LNCaP clone FGC (cell line): ENCODE measurements at places on chromosomes 3 and 15.
A peak's percentile ranks its signal among the peaks of the same experiment; 100 is the strongest.

- no peak for DNase-seq
Observed at GRCh38 chr15:50355619-50355905, 564 bp upstream of the GABPB1 start.

GRCh38 chr3:152350776-152351175 is 82.0 kb downstream of the MBNL1 start:
- DNase-seq = no peak

DNA sequence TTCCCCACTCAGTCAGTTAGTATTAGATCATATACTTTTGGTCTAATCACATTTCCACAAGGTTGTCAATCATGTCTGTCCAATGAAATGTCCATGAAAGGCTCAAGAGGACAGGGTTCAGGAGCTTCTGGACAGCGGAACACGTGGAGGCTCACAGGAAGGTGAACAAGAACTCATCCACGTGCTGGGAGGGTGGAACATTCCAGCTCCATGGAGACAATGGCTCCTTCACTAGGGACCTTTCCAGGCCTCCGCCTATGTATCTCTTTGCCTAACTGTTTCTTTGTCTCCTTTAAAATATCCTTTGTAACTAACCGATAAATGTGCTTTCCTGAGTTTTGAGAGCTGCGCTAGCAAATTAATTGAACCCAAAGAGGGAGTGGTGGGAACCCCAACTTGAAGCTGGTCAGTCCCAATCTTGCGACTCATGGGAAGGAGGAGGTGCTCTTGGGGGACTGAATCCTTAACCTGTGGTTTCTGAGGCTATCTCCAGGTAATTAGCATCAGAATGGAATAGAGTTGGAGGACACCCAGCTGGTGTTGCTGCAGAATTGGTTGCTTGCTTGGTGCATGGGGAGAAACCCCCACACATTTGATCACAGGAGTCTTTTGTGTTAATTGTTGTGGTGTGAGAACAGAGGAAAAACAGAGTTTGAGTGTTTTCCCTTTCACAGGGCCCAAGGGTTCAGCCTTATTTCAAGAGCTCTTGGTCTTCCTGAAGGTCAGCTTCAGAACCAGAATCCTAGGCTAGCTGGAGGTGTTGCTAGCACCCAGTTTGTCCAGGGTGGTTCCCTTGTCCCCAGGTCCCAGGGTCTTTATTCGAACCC is 3.0 kb upstream of the TKT start:
- no peak for DNase-seq

- DNase-seq = no peak
Observed at GRCh38 chr3:50133283-50133615, 21.9 kb upstream of the SEMA3F start.

GRCh38 chr3:187064210-187065115 is 74.8 kb downstream of the RPL39L start:
- no peak for DNase-seq

DNA sequence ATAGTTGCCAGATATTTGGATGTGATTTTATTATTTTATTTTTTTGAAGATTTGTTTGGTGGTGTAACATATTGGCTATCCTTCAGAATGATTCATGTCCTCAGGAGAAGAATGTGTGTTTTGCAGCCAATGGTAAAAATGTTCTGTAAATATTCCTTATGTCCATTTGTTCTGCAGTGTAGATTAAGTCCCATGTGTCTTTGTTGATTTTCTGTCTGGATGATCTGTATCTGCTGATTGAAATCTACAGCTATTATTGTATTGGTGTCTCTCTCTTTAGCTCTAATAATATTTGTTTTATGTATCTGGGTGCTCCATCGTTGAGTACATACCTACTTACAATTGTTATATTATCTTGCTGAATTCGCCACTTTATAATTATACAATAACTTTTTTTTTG is 1641.7 kb downstream of the OTOL1 start:
- peak; percentile 56 for DNase-seq

DNA sequence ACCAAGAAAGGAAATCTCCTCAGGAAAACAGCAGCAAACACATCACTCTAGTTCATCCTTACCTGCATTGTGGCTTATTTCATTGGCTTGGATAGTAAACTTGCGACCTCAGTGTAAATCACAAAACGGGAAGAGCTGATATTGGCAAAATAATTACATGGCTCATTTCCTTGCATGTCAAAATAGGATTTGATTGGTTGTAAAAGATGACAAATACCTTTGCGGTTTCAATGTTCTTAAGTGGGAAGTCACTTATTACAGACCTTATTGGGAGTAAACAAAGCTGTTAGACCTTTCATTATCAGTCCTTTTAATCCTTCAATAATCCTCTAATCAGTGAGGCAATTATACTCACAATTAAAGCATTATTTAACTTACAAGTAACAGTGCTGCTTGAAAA is 590.6 kb downstream of the MAGI1 start:
- no peak for DNase-seq

- DNase-seq = no peak
Observed at GRCh38 chr3:144036498-144036897, 64.9 kb downstream of the DIPK2A start.

DNA sequence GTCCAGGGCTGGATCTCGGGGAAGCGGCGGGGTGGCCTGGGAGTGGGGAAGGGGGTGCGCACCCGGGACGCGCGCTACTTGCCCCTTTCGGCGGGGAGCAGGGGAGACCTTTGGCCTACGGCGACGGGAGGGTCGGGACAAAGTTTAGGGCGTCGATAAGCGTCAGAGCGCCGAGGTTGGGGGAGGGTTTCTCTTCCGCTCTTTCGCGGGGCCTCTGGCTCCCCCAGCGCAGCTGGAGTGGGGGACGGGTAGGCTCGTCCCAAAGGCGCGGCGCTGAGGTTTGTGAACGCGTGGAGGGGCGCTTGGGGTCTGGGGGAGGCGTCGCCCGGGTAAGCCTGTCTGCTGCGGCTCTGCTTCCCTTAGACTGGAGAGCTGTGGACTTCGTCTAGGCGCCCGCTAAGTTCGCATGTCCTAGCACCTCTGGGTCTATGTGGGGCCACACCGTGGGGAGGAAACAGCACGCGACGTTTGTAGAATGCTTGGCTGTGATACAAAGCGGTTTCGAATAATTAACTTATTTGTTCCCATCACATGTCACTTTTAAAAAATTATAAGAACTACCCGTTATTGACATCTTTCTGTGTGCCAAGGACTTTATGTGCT is 527 bp downstream of the B2M start:
- no peak for DNase-seq

- DNase-seq = no peak
Observed at GRCh38 chr3:11377719-11378118, 105.5 kb downstream of the ATG7 start.

DNA sequence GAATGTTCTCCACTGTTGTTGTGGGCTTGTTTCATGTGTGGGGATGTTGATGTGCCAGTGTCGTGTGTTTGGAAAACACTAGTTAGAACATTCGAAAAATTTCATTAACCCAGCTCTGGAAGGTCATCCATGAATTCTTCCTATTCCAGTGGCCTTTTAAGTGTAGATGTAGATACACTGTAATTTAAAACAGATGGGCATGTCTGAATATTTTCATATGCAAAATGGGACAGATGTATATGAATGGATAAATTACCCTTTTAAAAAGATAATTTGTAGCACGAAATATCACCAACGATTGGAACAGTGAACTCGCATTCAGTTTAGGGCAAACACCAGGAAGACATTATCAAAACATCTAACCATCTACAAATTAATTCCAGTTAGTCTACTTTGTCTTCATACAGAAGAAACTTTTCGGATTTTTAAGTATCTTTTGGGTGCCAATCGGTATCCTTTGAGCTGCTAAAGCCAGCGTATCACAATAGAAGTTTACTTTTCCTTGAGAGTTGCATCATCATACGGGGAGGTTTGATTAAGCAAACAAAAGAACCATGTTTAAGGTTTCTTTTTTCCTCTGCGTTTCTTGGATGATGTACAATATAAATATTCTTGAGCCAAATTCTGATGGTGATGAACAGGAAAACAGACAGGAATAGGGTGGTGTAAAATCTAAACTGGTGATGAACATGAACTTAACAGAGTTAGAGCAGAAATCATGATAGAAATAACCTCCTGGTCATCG is 528.1 kb downstream of the FOXP1 start:
- peak; percentile 85 for DNase-seq

- DNase-seq = no peak
Observed at GRCh38 chr3:133371181-133371580, 28.7 kb upstream of the BFSP2 start.

DNA sequence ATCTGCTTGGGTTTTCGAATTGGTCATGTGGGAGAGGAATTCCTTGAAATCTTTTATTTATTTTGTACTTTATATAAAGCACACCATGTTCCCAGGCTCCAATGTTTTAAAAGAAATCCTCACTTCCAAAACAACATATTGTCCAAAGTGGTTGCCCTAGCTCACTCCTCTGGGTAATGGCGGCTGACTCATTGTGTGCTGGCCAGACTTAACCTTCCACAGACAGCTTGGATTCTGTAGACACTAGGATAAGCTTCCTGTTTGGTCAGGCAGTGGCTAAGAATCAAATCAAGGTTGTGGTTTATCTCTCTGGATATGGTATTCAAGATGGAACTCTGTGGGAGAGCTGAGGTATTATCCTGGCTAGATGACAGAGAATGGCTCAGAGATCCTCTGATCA is 55.8 kb upstream of the FAM98B start:
- peak; percentile 46 for DNase-seq

DNA sequence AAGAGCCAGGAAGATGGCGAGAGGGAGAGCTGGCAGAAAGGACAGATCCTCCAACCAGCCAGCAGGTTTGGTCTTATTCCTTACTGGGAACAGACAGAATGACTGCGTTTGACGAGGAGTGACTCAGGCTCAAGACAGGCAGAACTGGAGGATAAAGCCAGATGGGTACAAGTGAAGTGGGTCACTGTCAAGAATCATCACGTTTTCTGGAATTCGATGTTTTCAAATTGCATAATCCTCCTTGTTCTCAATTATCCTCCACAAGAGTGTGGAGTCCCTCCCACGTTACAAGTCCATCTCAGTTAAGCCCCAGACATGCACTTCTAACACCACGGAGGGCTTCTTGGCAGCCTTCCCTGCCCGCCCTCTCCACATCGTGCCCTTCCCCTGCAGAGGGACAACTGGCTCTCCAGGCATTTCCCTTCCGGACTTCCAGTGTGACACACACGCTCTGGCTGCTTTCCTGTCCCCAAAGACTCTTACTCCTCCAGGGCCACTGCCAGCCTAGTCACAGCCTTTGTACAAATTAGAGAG is 183.1 kb downstream of the CHST2 start:
- no peak for DNase-seq

- no peak for DNase-seq
Observed at GRCh38 chr3:81462921-81463320, 298.5 kb downstream of the GBE1 start.

- no peak for DNase-seq
Observed at GRCh38 chr15:88061452-88061851, 195.1 kb downstream of the NTRK3 start.

DNA sequence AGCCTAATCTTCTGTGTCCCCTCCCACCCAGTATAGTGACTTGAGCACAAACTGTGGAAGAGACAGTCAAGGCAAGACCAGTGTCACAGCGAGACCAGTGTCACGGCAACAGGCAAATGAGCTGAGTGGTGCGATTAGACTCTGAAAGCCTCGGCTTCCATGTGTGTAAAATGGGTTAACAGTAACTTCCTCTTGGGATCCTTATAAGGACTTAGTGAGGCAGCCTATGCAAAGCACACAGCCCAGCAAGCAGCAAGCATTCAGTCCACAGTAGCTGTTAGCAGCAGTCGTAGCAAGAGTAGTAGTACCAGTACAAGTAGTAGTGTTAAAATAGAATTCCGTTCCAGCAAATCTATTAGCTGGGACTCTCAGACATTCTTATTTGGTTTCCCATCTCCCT is 334.1 kb downstream of the GABRB3 start:
- DNase-seq = no peak

GRCh38 chr3:190811775-190812480 is 50.6 kb downstream of the GMNC start:
- no peak for DNase-seq

- DNase-seq = no peak
Observed at GRCh38 chr15:99224372-99225214, 24.8 kb downstream of the TTC23 start.
